ENCODE measurements at places on chromosomes 1 and 21. TPM values are rescaled to one million over a fixed set of nuclear protein-coding genes. Genes with fewer than 3 reads are reported as not detected.
A peak's percentile ranks its signal among the peaks of the same experiment; 100 is the strongest.

The CFAP57 gene
- total RNA-seq, result 0.10 TPM

- no peaks in the 10 kb centered on the region for H3K27me3 ChIP-seq
- no peak overlapping the region for H3K4me3 ChIP-seq
- H3K27ac ChIP-seq, result no peak overlapping the region
- H3K36me3 ChIP-seq, result no peaks in the 10 kb centered on the region
- H3K4me1 ChIP-seq, result no peaks in the 10 kb centered on the region
These were observed 166.2 kb downstream of the URB2 start for GRCh38 chr1:229792012-229792975.

DNA sequence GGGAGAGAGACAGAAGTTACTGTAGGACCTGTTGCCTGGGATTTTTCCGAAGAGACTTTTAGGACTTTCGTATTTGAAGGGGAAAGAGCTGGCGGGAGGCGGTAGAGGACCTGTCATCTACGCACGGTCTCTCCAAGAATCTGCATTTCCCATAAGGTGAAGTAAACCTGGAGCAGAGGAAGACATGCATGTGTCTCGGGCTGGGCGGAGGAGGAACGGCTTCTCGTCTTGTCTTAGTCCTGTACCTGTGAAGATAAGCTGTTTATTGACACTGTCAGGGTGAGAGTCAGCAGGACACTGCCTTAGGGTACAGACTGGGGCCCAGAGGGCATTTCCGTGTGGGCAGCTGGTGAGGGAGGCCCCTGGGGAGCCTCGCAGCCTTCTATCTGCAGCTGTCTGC lies 123.4 kb upstream of the COL6A1 start:
- H3K4me1 ChIP-seq, result no peaks in the 10 kb centered on the region
- H3K27me3 ChIP-seq, result peaks cover 7% of the 10 kb centered on the region
- no peak overlapping the region for H3K4me3 ChIP-seq
- H3K36me3 ChIP-seq, result no peaks in the 10 kb centered on the region
- H3K27ac ChIP-seq, result no peak overlapping the region

DNA sequence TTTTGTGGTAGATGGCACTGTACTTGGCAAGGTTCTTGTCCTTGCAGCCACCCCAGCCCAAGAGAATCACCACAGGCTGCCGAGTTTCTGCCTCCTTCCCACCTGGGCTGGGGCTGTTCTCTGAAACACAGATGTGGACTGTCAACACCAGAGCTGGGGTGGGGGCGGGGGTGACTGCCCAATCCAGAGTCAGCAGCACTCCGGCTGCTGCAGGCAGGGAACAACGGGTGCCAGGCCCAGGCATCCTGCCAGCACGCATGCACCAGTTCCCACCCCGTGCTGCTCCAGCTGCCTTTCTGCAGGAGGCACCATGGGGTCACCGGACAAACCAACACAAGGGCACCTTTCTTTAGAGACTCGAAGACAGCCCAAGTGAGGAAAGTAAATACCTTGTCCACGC lies 14.1 kb downstream of the TMEM53 start:
- DNase-seq, result peak; percentile 21
- no peaks in the 10 kb centered on the region for H3K27me3 ChIP-seq
- no peak overlapping the region for H3K4me3 ChIP-seq
- no peak overlapping the region for H3K27ac ChIP-seq
- H3K4me1 ChIP-seq, result peaks cover 8% of the 10 kb centered on the region

GRCh38 chr1:62716397-62716796 lies 28.2 kb upstream of the DOCK7 start:
- no peaks in the 10 kb centered on the region for H3K27me3 ChIP-seq
- no peak overlapping the region for H3K27ac ChIP-seq
- no peak for DNase-seq

DNA sequence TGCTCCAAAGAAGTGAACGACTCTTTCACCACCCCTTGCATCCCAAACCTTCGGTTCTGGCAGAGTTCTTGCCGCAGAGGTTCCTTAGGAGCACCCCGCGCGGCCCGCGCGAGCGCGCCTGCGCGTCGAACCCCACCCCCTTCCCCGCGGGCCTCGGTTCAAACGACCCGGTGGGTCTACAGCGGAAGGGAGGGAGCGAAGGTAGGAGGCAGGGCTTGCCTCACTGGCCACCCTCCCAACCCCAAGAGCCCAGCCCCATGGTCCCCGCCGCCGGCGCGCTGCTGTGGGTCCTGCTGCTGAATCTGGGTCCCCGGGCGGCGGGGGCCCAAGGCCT lies at the start of gene C1orf56:
Gene C1orf56, plus strand, starts transcription at position 161 of the 334 bp plus-strand sequence. Its CDS starts 97 bp downstream, at position 258.
- peak within 1 kb of the TSS; percentile 91 for H3K27ac ChIP-seq
- H3K4me1 ChIP-seq, result peaks cover 17% of the 10 kb centered on the region
- H3K27me3 ChIP-seq, result no peaks in the 10 kb centered on the region
- H3K36me3 ChIP-seq, result no peaks in the 10 kb centered on the region
- peak; percentile 42 for DNase-seq
- peak within 1 kb of the TSS; percentile 72 for H3K4me3 ChIP-seq

The RXFP4 gene
- not detected for total RNA-seq

DNA sequence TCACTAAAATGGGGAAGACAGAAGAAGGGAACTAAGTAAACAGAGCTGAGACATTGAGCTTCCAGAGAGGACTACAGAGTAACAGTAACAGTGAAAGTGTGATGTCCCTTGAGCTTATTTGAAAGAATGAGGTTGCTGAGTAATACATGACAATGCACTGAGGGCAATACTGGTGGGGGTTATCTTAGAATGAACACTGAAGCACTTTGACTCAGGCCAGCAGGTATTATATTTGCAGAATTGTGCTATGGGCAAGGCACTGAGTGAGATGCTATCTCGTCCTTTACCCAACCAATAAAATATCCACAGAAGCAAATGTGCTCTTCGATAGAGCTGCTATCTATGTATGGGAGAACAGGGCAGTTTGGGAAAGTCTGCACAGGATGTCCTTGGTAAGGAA lies 133.2 kb downstream of the DISP1 start:
- H3K27me3 ChIP-seq, result no peaks in the 10 kb centered on the region
- peaks cover 11% of the 10 kb centered on the region for H3K36me3 ChIP-seq
- no peaks in the 10 kb centered on the region for H3K4me1 ChIP-seq
- H3K27ac ChIP-seq, result no peak overlapping the region
- H3K4me3 ChIP-seq, result no peak overlapping the region

The RHEX gene
- total RNA-seq, result not detected

The CA14 gene
- total RNA-seq, result 0.20 TPM

The GPR37L1 gene
- 0.04 TPM for total RNA-seq

DNA sequence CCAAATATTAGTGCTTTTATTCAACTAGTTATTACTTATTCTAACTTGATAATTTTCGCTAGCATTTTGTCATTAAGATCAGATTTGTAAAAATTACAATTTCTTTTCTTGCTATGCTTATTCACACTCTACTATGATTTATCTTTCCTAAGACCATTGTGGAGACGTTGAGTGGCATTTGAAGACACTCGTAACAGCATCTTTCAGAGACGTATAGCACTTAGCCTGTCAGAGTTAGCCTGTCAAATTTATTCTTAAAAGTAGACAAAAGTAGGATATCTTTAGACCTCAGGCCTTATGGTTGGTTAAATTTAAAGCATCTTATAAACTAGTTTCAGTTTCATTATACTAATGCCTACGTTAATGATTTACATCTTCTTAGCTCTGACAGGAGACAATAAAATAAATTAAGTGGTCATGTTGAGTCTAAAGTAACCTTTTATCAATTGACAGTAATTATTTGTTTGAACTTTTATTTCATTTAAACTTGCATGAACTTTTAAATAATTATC lies 1410.1 kb downstream of the MRPL39 start:
- no peak overlapping the region for H3K4me3 ChIP-seq
- H3K27me3 ChIP-seq, result no peaks in the 10 kb centered on the region
- no peak for DNase-seq
- H3K27ac ChIP-seq, result no peak overlapping the region

DNA sequence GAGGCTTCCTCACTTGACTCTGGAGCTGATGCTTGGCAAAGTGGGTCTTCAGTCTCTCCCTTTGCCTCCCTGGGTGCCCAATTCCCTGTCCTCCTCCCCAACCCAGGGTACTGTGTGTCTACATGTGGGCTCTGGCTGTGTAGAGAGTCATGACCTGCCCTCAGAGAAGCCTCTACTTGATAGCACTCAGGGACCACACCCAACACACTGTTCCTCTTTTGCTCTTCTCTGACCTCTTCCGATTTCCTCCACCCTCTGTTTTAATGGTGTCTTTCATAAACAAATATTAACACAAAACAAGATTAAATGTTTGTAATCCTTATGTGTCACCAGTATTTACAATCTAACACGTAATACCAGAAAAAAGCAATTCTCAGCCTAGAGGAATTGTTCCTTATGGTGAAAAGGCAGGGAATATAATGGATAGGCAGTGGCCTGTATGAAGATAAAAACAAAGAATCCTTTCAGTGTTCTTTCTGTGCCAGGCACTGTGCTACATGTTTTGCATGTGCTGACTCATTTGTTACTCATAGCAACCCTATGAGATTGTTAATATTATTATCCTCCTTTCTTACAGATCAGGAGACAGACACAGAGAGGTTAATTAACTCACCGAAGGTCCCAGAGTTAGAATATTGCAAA lies 58.2 kb downstream of the HSD3B1 start:
- DNase-seq, result no peak
- H3K36me3 ChIP-seq, result no peaks in the 10 kb centered on the region
- H3K27me3 ChIP-seq, result no peaks in the 10 kb centered on the region
- H3K27ac ChIP-seq, result no peak overlapping the region

DNA sequence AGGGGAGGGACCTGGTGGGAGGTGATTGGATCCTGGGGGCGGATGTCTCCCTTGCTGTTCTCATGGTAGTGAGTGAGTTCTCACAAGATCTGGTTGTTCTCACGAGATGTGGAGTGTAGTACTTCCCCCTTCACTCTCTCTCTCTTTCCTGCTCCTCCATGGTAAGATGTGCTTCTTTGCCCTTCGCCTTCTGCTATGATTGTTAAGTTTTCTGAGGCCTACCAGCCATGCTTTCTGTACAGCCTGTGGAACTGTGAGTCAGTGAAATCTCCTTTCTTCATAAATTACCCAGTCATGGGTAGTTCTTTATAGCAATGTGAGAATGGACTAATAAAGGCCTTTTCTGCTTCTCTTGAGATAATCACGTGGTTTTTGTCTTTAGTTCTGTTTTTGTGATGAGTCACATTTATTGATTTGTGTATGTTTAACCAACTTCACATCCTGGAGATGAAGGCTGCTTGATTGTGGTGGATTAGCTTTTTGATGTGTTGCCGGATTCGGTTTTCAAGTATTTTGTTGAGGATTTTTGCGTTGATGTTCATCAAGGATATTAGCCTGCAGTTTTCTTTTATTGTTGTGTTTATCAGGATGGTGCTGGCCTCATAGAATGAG lies 45.5 kb downstream of the RABGAP1L start:
- no peak for DNase-seq
- no peaks in the 10 kb centered on the region for H3K27me3 ChIP-seq
- H3K4me1 ChIP-seq, result peaks cover 22% of the 10 kb centered on the region

The AMY1B gene
- not detected for total RNA-seq

The APCS gene
- total RNA-seq, result 1.5 TPM

DNA sequence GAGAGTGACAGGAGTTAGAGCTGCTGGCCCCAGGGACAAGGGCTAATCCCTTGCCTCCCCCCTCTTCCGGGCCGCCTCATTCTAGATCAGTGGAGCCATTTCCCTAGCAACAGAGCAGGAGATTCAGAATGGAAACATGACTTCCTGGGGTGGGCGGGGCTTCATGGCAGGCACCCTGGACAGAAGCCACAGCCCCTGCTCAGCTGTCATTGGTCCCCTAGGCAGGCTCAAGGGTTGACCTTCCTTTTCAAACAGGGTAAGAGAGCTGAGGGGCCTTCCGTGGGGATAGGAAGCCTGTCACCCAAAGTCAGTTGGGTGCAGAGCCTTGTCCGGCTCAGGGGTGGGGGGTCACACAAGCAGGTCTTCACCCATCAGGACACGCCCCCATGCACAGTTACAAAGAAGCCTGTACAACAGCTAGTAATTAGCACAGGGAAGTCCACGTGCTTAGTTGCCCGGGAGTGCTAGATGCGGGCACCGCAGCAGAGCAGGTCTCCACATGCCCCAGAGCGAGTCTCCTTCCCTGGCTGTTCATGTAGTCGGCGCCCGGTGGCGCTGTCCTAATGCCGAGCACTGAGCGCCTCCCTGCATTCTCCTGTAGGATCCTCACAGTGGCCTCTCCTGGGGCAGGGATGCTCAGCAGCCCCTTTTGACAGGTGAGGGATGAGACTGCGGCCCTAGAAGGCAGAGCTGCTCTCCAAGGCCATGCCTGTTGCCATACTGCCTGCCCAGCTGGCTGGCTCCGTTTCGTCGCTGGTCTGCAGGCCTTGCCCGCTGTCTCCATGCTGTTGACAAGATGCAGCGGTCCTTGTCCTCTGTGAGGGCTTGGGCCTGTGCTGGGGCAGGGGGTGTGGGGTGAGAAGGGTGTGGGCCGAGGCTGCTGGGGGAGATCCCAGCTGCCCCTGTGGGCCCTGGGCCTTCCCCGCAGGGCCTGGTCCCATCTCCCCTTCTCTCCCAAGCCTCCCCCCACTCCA lies 5.1 kb downstream of the TMEM201 start:
- H3K27ac ChIP-seq, result peak overlapping the region; percentile 82
- H3K27me3 ChIP-seq, result no peaks in the 10 kb centered on the region
- H3K4me1 ChIP-seq, result peaks cover 73% of the 10 kb centered on the region
- H3K4me3 ChIP-seq, result no peak overlapping the region
- H3K36me3 ChIP-seq, result no peaks in the 10 kb centered on the region

The C4BPB gene
- total RNA-seq, result 0.62 TPM

DNA sequence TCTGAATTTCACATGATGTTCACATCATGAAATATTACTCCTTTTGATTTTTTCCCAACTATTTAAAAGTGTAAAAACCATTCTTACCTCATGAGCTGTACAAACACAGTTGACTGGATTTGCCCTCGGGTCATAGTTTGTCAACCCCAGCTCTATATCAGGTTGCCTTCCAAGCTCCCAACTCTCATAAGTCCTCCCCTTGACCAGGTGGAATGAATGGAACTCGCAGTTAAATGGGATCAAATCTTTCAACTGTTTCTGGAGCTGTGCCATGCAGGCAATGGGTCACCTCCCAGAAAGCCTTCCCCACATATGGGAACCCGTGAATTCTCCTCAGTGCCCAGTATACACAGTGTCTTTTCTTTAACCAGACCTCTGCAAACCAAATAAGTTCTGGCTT lies 169.8 kb upstream of the FOXD3 start:
- no peaks in the 10 kb centered on the region for H3K4me1 ChIP-seq
- H3K36me3 ChIP-seq, result no peaks in the 10 kb centered on the region
- H3K4me3 ChIP-seq, result no peak overlapping the region
- no peaks in the 10 kb centered on the region for H3K27me3 ChIP-seq
- no peak overlapping the region for H3K27ac ChIP-seq

All from gastrocnemius medialis (tissue), 4 donors.